ENCODE measurements at places on chromosomes 5 and 9.

GRCh38 chr5:133932441-133933168, 35.8 kb downstream of the C5orf15 start:
- peak; percentile 60 for DNase-seq

DNA sequence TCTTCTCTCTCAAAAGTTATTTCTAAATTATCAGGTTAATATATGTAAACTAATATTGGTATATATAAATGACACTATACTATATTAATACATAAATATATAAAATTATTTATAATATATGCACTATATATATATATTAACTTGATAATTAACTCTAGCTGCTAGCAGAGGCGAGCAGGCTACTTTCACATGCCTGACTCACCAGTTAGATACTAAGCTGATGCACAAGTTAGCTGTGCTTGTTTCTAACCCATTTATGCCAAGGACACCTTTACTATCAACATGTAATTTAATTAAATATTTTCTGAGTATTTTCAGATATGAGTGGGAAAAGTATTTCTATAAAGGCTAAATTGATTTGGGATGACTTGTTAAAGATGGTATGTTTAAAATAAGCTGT, 70.1 kb downstream of the TRIO start:
- no peak for DNase-seq

GRCh38 chr5:33206962-33207506, 233.7 kb upstream of the TARS1 start:
- DNase-seq = no peak

- DNase-seq = no peak
Observed at GRCh38 chr9:134181648-134182034, 17.3 kb upstream of the RNU6ATAC start.

- DNase-seq = peak; percentile 68
Observed at GRCh38 chr9:126411225-126411947, 84.8 kb downstream of the MVB12B start.

DNA sequence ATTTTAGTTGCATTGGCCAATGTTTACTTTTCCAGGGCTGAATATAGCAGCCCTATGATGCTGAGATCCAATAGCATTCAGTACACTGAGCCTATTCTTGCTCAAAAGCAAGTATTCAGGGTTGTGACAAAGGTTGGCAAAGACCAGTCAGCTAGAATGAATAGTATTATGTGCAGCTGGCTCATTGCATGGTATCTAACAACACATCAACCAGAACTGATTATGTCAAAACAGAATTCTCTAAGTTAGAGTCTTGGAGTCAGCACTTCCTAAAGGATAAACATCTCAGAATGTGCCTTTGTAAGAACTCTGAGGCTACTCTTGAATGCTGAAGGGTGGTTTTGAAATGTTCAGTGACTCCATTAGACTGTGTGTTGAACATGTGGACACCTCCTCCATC, 774.5 kb upstream of the RGMB start:
- no peak for DNase-seq

DNA sequence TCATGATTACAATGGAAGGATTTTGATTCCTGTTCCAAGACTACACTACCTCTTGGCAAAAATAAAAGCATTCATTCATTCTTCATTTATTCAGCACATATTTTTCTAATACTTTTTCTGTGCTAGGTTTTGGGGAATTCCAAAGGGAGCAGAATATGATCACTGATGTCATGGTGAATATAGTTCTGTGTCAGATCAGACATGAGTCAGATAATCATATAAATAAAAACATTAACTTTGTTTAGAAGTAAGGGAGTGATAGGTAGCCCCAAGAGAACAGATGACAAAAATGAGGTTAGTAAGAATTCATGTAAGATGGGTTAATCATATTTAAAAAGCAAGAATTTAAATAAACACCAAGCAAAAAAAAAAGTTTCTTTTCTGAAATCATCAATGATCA, 94.1 kb upstream of the RANBP6 start:
- DNase-seq = no peak

GRCh38 chr9:7340451-7340850, 459.1 kb downstream of the DMAC1 start:
- no peak for DNase-seq

DNA sequence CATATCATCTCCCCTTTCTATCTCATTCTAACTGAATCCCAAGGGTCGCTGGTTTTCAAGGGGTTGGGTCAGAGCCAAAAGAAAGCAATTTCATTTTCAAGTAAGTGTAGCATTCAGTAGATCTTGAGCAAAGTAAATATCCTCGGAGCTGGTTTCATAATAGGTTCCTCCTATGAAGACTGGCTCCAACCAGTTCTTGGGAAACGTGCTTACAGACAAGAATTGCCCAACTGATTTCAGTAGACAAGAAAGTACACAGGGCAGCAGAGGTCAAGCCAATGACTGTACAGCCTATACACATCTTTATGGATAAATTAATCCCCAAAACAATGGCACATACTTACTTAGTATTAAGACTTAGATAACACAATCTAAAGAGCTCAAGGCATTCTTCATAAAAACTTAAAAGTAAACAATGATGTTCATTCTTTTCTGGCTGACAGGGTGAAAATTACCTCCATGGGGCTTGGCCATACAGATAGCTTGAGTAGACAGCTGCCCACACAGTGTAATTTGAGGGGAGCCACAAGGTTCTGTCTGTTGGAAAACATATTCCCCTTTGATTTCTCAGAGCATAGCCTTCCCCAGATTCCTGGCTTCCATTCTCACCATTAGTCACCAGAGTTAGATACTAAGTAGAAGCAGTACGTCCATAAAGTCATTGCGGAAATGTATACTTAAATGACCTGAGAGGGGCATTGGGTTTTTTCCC, 163.9 kb downstream of the ARRDC3 start:
- peak; percentile 42 for DNase-seq

GRCh38 chr5:174355208-174355612, 309.7 kb downstream of the NSG2 start:
- no peak for DNase-seq

DNA sequence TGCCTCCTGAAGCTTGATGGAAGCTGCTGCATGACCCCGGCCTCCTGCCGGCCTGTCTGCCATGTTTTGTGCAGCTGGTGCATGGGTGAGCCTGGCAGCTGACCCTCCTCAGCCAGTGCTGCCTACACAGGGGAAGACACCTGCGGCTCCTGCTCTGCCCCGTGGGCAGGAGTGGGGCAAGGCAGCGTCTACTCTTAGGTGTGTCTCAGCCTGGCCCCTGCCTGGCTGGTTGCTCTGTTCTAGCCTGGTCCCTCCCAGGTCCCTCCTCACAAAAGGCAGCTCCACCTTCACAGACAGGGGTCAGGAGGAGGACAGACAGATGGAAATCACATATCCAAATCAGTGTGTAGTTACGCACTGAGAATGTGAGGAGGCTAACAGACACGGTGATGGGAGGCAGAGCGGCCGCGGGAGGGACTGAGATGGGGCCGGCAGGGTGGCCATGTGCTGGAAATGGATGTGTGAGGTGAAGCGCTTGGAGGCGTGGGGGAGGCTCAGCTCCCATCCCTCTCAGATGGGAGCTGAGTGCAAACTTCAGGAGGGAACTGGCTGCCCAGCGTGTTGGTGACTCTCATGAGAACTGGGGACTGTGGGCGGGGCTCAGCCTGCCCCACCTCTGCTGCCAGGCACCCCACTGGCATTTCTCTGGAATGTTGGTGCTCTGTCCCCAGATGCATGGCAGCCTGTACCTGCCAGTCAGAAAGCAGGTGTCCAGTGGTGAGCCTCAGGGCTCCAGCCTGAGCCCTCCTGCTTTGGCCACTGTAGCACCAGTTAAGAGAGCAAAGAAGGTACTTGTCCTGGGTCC, 43.4 kb downstream of the PPARGC1B start:
- no peak for DNase-seq

DNA sequence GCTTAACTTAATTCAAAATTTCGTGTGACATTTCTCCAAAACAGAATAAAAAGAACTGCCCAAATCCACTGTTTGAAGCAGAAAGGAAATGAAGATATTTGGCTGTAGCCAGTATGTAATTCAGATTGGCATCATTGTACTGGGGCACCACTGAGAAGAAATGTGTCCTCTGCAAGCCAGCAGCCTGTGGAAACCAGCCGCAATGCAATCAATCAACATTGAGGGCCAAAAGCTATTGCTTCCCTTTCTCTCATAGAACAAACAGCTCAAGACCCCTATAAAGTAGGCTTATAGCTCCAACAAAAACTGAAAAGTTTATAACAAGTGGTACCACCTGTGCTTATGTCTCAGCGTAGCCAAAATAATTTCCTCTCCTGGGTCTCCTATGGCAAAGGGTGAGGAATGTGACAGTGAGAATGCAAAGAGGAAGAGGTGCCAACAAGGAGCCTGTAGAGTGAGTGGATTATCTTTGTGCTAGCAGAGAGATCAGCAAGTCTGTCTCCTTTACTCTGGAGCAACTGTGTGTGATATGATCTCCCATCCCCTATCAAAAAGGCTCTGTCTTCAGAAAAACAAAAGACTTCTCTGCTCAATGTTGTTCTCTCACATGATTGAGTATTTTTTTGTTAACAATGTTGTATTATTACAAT, 1072.3 kb upstream of the DMAC1 start:
- no peak for DNase-seq

GRCh38 chr9:111000202-111000601, 38.1 kb downstream of the LPAR1 start:
- no peak for DNase-seq

DNA sequence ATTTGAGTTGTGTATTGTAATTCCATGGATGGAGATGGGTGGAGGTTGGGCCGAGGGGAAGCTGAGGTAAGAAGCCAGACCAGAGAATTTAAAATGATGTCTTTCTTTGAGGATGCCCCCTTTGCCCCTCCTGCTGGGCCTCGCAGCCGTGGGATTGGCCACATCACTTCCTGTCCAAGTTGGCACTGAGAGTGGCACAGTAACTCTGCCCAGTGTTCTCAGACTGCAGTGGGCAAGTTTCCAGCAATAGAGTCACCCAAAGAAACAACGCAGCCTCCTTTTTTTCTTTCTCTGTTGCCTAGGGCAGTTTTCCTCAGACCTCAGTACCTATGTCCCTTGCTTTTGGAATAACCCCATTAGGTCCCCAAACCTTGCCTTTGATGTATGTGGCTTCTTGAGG, 306.6 kb upstream of the DMRT1 start:
- DNase-seq = no peak

GRCh38 chr5:37896159-37896558, 56.3 kb upstream of the GDNF start:
- DNase-seq = no peak

GRCh38 chr5:21452449-21452848, 1400.7 kb downstream of the CDH12 start:
- DNase-seq = no peak

Measured in CD4-positive, alpha-beta T cell treated with Interferon alpha-2 for 1 hour (primary cell).